ENCODE measurements at places on chromosomes 2 and 18.

- no peak for DNase-seq
Measured at GRCh38 chr2:239177908-239178307, 222.9 kb downstream of the HDAC4 start.

- no peak for DNase-seq
Measured at GRCh38 chr2:52821631-52822030, 946.0 kb upstream of the CHAC2 start.

DNA sequence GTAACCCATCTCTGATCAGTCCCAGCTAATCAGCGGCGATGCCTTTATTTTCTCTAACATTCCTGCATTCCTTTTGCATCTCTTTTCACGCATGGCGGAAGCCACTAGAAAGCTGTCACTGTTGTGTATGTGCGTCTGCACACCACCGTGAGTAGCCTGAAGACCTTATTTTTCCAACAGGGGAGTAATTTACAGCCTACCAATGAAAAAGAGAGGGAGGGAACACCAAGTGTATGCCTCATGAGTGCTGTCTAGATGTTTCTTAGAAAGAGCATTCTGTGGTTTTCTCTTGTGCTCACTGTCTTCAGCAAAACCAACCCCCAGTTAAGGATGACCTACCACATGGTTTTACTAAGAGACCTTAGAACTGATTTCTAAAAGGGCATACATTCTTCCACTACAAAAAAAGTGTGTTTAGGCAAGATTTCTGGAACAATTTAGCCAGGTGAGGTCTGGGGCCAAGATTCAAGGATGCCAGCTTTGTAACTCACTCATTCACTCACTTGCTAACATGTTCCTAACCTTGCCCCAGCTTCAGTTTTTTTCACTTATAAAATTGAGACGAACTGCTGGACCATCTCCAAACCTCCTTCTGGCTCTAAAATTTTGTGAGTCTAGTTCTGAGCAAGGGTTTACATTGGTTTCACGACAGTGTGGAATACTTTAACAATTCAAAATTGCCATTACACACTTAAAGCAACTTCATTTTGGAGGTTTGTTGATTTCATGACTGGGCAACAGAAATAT is 51.4 kb downstream of the BCL2 start:
- no peak for DNase-seq

DNA sequence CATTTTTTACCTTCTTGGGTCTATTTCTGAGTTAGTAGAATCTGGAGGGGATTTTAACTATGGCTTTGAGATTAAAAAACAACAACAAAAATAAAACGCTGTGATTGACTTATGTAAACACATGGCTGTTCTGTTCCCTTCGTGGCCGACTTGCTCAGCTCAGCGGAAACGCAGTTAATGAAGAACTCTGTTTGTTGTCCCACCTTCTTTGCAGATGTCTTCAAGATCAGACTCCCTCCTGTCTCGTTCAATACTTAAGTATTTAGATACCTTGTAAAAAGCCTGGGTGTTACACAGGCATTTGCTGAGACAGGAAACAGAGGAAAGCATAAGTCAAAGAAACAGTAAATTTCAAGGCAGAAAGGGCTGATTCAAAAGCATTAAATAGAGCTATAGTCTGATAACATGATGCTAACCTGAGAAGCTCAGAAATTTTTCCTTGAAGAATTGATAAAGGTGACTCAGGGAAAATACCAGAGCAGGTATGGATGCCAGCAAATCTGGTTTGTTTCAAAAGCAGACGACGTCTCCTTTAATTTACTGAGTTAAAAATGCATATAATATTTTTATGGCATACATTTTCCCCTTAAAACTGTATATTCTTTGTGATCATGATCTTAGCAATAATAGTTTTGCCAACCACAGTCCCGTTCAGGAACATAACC is 21.7 kb upstream of the POLI start:
- no peak for DNase-seq

DNA sequence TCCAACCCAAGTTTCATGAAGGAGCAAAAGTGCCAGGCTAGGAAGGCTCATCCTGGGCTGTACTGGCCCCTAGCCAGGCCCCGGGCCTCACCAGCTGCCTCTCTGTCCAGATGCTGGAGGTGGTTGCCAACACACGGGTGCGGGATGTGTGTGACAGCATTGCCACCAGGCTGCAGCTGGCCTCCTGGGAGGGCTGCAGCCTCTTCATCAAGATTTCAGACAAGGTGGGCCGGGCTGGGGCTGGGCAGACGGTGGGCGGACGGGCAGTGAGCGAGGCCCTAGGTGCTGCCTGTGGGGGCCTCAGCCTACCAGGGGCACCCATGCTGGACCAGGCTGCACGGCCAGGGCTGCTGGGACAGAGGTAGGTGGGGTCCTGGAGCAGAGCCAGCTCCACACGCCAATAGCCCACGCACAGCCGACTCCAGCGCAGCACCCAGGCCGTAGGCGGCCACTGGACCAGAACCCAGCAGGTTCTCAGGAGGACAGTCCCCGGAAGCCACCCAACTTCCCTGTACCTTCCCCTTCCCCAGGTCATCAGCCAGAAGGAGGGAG is 11.8 kb upstream of the GPR17 start:
- no peak for DNase-seq

DNA sequence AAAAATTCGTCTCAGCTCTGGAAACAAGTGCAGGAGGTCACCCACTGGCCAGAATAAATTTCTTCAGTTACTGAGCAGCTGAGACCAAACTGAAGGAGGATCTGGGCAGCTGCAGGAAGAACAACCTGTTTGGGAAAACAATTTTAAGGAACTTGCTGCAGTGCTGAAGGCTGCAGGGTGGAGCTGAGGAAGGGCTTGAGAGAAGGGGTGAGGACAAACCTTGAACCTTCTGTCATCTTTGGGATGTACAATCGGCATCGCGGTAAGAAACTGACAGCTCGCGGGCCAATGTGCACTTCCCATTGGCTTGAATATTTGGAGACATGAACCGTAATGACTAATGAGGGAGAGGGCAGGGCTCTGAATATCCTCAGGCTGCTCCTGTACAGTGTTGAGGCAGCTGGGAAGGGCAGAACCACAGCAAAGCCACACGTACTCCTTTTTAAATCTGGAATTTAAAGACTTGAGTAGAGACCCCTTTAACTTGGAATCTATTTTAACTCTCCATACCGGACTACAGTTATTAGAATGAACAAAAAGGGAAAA is 90.3 kb downstream of the TACR1 start:
- DNase-seq, result no peak

- no peak for DNase-seq
Measured at GRCh38 chr2:58364098-58364497, 123.0 kb upstream of the FANCL start.

DNA sequence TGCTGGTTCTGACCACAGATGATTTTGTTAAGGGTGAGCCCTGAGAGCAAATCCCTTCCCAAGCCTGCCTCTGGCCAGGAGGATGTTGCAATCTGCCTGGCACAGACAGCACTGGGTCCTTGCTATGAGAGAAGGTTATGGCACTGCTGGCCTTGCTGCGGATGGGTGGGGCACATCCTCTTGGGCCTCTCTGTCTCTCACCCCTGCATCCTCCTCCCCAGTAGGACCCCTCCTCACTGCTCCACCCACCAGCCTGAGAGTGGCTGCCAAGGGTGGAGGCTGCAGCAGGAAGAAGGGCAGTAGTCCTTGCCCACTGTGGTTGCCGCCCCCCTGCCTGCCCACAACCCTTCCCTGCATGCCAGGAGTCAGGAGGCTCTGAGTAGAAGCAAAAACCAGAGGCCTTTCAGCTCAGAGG is 180.9 kb downstream of the ZBTB7C start:
- no peak for DNase-seq

GRCh38 chr18:44893966-44894365 is 213.3 kb downstream of the SETBP1 start:
- DNase-seq, result no peak

GRCh38 chr2:157923598-157924217 is 47.6 kb upstream of the ACVR1 start:
- no peak for DNase-seq

DNA sequence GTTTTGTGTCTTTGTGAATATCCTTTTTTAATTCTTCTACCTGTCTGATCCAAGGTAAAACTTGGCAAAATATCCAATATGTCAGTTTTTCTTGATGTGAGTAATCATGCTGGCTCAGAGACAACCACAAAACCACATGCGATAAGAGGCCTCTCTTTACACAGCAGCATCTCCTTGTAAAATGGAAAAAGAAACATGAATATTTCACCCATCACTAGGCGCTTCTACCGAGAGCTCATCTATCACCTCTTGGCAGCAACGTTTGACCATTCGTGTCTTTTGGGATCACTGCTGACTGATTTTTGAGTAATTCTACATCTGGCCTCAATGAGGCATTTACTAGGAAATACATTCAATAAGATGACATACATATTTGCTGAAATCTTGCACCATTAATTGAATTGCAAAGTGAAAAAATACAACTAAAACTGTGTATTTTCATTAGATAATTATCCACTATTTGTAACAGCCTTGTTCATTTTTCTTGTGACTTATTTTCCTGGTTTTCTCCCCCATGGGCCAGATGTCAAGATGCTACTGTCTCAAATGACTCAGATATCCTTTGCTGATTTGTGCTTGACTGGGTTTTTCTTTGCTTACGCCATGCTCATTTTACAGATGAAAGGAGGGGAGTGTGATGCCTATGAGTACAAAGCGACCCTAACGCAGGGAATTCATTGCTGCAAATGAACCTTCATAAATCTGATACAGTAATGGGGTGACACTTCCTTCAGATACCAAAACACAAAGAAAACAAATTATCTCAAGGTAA is 467.5 kb downstream of the FBXO15 start:
- DNase-seq, result no peak

DNA sequence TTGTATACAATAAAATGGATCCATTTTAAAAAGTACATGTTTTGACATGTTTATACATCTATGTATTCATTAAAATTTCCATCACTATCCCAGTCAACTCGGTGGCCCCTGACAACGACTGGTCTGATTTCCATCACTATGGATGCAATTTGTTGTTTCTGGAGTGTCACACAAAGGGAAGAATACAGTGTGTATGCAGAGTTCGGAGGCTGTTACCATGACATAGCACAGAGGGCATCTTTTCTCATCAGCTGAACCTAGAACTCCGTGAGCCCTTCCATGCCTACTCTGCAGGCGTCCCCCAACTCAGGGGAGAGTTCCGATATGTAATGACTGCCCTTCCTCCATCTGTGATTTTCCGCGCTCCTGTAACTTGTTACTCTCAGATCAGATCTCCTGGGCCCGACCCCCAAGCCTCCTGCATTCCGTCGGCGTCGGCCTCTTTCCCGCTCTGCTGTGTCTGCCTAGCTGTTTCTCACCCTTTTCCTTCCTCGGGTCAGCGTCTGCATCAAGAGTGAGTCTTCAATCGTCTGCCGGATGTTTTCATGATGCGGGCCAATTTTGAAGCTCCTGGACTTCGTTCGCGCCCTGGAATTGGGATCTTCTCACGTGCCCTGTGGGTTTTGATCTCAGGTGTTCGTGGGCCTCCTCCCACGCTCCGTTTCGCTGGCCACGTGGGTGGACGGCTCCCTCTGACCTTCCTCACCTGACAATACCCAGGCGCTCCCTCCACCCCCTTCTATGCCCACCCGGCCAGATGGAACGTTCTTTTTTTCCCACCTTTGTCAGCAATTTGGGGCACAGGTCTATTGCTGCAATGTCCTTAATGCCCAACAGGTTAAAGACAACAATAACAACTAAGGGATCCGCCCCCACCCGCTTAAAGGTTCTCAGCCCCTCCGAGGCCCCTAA is 161.0 kb downstream of the TWIST2 start:
- no peak for DNase-seq

GRCh38 chr2:138723196-138723987 is 56.8 kb downstream of the NXPH2 start:
- no peak for DNase-seq

DNA sequence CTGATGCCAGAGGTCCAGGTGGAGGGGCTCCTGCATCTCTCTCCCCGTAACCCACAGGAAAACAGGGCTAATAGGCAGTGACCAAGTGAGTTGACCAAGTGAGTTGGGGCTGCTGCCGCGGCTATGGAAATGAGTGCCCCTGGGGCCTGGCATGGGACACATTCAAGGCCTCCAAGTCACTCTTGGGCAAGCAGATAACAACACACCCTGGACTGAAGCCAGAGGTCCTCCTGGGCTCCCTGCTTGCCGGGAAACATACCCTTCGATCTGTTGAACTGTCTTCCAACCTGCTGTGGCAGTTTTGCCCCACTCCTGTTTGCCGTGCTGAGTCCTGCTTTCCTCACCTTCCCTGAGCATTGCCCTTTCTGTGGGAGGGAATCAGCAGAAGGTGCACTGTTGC is 89.2 kb downstream of the LIPG start:
- no peak for DNase-seq

- no peak for DNase-seq
Measured at GRCh38 chr2:10326151-10326616, 23.5 kb downstream of the HPCAL1 start.

DNA sequence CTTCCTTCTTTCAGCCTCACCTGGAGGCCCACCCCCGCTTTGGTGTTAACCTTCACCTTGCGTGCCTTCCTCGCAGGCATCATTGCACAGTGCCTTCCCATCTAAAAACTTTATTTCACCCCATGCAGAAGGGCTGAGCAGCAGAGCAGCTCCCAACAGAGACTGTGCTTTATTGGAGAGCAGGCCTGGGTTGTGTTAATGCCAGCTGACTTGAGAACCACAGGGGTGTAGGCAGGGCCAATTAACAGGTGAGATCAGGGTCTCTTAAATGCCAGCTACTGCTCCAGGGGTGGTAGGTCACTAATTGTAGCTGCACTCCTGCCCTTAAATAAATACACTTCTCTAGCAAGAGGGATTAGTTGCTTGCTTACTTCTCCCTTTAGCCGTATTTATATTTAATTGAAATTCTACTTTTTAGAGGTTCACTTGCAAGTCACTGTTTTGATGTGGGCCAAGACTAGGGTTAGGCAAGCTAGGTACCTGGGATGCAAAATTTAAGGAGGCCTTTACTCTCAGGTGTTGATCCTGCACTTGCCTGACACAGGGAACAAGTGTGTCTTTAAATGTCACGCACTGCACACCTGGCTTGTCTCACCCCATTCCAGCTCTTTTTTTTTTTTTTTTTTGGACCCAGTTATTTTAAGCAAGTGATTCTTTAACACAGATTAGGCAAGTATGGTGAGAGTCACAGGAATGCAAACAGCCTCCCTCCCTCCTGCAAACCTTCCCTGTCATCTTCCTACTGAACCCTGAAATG is 54.5 kb downstream of the LYPD1 start:
- DNase-seq, result no peak
